ENCODE measurements at places on chromosomes 4 and X.

DNA sequence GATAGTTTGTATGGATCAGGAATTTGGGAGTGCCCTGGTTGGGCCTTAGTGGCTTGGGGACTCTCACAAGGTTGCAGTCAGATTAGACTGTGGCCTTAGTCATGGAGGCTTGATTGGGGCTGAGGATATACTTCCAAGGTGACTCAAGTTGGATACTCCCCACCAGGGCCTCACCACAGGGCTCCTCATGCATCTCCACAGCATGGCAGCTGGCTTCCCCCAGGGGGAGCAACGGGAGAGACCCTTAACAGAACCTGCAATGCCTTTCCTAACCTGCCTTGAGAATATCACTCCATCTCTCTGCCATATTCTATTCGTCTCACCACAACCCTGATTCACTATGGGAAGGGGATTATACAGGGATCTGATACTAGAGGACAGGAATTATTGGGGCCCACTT lies 161.9 kb downstream of the RELL1 start:
- DNase-seq: no peak

DNA sequence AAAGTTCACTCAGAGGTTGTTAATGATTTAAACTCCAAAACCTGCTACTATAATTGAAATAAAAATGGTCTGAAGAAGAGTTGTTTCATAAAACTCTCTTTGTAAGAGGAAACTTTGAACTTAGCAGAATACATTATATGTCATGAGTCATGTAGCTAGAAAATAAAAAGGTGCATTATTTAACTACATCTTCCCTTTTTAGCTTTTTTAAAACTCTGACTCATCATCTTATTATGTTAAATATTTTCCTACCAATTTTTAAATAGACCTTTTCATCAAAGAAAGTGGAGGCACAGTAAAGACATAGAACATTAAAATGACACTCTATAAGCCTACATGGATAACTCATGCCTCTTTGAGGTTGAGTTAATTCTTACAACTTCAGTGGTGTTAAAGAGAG lies 1.2 kb upstream of the ZNF827 start:
- DNase-seq: no peak

DNA sequence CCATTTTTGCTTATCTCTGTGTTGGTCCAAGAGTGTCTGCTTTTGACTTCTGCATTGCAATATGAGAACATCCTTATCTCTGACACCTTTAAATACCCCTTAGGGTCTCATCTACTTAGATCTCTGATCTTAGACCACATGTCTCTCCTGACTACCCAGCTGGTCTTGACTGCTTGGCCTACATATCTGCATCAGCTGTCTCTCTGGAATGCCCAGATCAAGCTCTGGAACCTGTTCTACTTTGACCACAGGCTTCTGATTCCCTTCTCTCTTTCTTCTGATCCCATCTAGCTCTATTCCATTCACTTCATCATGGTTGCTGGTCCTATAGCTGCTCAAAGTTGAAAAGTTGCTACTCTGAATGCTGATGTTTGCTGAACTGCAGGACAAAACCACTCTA lies 301.2 kb downstream of the MAPK10 start:
- DNase-seq: no peak

GRCh38 chrX:112841114-112841819 lies 636 bp upstream of the AMOT start:
- DNase-seq: peak; percentile 64

DNA sequence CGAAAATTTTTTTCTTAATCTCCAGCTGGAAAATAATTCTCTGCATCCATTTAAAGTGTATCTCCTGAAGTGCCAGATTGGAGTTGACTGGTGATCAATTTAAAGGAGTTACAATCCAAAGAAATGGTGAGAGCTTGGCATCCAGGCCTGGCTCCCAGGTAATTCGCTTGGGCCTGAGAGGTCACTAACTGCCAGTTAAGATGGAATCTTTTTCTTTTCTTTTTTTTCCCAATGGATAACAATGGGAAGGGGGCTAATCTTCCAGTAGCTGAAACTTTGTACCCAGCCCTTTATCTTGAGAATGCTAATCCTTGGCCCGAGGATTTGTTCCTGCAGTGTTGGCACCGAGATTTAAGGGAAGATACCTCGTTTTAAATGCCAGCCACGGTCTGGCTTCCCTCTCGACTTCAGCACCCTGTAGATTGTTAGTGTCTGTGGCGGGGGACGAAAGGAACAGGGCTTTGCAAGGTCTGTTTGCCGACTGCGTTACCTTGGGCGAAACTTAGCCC lies 13.3 kb upstream of the PITX2 start:
- no peak for DNase-seq

- DNase-seq: no peak
Measured at GRCh38 chrX:70331161-70331560, 41.3 kb downstream of the KIF4A start.

- no peak for DNase-seq
Measured at GRCh38 chr4:106495476-106495875, 126.9 kb upstream of the GIMD1 start.

- DNase-seq: no peak
Measured at GRCh38 chr4:6241062-6241845, 28.4 kb upstream of the WFS1 start.

GRCh38 chr4:155931634-155932033 lies 22.0 kb downstream of the CTSO start:
- DNase-seq: no peak

DNA sequence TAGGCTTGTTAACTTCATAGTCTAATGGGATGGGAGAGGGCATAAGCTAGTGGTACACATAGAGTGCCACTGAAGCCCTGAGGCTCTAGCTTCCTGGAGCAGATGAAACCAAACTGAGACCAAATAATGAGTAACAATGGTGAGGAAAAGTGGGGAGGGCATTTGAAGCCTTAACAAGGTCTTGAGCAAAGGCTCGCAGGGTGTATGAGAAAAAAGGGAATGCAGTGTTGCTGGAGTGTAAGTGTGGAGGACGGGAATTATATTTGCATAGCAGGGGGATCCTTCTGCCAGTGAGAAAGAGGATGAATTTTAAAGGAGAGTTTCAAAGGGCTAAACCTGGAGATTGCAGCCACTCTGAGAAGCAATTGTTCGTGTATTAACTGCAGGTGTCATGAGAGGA lies 263.1 kb downstream of the ANK2 start:
- DNase-seq: no peak

Measured in activated T-helper 1 cell treated with Interleukin-2 at 50 U/mL for 16 hours (primary cell).